Activated CD4-positive, alpha-beta memory T cell treated with anti-CD3 and anti-CD28 coated beads for 36 hours (primary cell): ENCODE measurements at places on chromosomes 2 and 18. TPM values are rescaled to one million over a fixed set of nuclear protein-coding genes. Genes with fewer than 3 reads are reported as not detected.
A peak's percentile ranks its signal among the peaks of the same experiment; 100 is the strongest.

Gene SALL3
- not detected for total RNA-seq

- H3K27ac ChIP-seq: no peak overlapping the region
- no peak for DNase-seq
- H3K36me3 ChIP-seq: peaks cover 21% of the 10 kb centered on the region
Observed at GRCh38 chr2:105847056-105847455, 102.3 kb downstream of the NCK2 start.

Gene TTL
- total RNA-seq: 36.7 TPM

Gene NEU4
- total RNA-seq: 0.36 TPM

Gene RAX
- total RNA-seq: 0.17 TPM

DNA sequence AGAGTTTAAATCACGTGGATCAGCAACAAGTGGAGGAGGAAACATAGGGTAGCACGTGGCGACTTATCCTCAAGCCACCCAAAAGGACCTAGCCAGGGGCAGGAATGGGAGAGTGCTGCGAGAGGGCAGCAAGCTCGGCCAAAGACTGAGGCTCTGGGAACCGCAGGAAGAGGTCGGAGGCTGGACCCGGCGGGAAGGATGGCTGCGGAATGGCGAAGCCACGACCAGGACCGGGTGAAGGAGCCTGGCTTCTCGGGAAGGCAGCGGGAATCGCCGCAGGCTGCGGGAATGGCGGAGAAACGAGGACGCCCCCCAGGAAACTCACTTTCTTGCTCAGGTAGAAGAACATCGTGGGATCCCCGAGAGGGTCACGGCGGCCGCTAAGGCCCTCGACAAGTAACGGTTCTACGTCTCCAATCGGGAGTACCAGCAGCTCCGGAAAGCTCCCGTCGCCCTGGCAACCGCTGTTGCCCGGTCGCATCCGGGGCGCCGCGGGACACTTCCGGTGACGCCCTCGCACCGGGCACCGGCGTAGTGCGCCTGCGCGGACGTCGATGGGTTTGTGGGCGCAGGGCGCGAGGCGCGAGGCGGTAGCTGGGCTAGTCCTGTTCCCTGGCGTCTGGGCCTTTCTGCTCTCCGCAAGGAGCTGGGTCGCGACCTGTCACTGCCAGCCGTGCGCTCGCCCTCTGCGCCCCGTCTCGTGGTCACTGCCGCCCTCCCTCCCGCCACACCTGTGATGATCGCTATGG, at the start of gene WDR35:
WDR35 (minus strand) TSS at position 439 of the 749 bp plus-strand sequence; CDS start at position 349, 90 bp downstream.
- H3K4me1 ChIP-seq: peaks cover 23% of the 10 kb centered on the region
- peak within 1 kb of the TSS; percentile 74 for H3K27ac ChIP-seq
- H3K36me3 ChIP-seq: peaks cover 10% of the 10 kb centered on the region
- peak within 1 kb of the TSS; percentile 90 for H3K4me3 ChIP-seq

GRCh38 chr2:219261024-219261855, 7.5 kb upstream of the TUBA4A start:
- no peaks in the 10 kb centered on the region for H3K36me3 ChIP-seq
- peaks cover 1% of the 10 kb centered on the region for H3K27me3 ChIP-seq
- no peak overlapping the region for H3K4me3 ChIP-seq
- no peak for DNase-seq
- no peak overlapping the region for H3K27ac ChIP-seq

Gene PLGLB1
- 0.36 TPM for total RNA-seq

GRCh38 chr2:64391940-64392339, 62.0 kb upstream of the LGALSL start:
- DNase-seq: no peak
- no peak overlapping the region for H3K4me3 ChIP-seq
- H3K36me3 ChIP-seq: peaks cover 5% of the 10 kb centered on the region
- no peaks in the 10 kb centered on the region for H3K4me1 ChIP-seq
- no peak overlapping the region for H3K27ac ChIP-seq

GRCh38 chr2:41899189-41899588, 148.6 kb upstream of the PKDCC start:
- peaks cover 7% of the 10 kb centered on the region for H3K27me3 ChIP-seq
- no peaks in the 10 kb centered on the region for H3K36me3 ChIP-seq
- H3K4me3 ChIP-seq: no peak overlapping the region

GRCh38 chr2:240983361-240983995, 14.9 kb upstream of the SNED1 start:
- DNase-seq: peak; percentile 46
- H3K27me3 ChIP-seq: peaks cover 4% of the 10 kb centered on the region
- no peak overlapping the region for H3K4me3 ChIP-seq
- no peak overlapping the region for H3K27ac ChIP-seq

- H3K4me1 ChIP-seq: no peaks in the 10 kb centered on the region
- no peak overlapping the region for H3K4me3 ChIP-seq
- DNase-seq: no peak
- H3K27me3 ChIP-seq: peaks cover 33% of the 10 kb centered on the region
- no peak overlapping the region for H3K27ac ChIP-seq
- no peaks in the 10 kb centered on the region for H3K36me3 ChIP-seq
Observed at GRCh38 chr2:120869730-120870466, 134.2 kb downstream of the GLI2 start.

- no peaks in the 10 kb centered on the region for H3K36me3 ChIP-seq
- peak overlapping the region; percentile 46 for H3K4me3 ChIP-seq
- DNase-seq: no peak
- peaks cover 9% of the 10 kb centered on the region for H3K4me1 ChIP-seq
- no peak overlapping the region for H3K27ac ChIP-seq
- peaks cover 45% of the 10 kb centered on the region for H3K27me3 ChIP-seq
Observed at GRCh38 chr2:178193496-178193822, 853 bp upstream of the OSBPL6 start.

- peaks cover 17% of the 10 kb centered on the region for H3K4me1 ChIP-seq
- peaks cover 26% of the 10 kb centered on the region for H3K36me3 ChIP-seq
- no peak for DNase-seq
- peaks cover 2% of the 10 kb centered on the region for H3K27me3 ChIP-seq
- no peak overlapping the region for H3K27ac ChIP-seq
- H3K4me3 ChIP-seq: no peak overlapping the region
Observed at GRCh38 chr2:26784570-26785234, 1.2 kb upstream of the CENPA start.

Gene POTEC
- not detected for total RNA-seq

GRCh38 chr2:42169874-42170521, 845 bp downstream of the EML4 start:
- H3K4me3 ChIP-seq: no peak overlapping the region
- H3K4me1 ChIP-seq: peaks cover 22% of the 10 kb centered on the region
- no peak overlapping the region for H3K27ac ChIP-seq
- H3K27me3 ChIP-seq: no peaks in the 10 kb centered on the region

Gene USP37
- total RNA-seq: 28.7 TPM
